ENCODE measurements at places on chromosomes 6 and 20. TPM values are rescaled to one million over a fixed set of nuclear protein-coding genes. Genes with fewer than 3 reads are reported as not detected.

Gene BACH2
- total RNA-seq = 74.7 TPM

Gene ACTL10
- 0.91 TPM for total RNA-seq

Gene ADGRB3
- total RNA-seq = not detected

GRCh38 chr6:157984686-157985225, 3.1 kb downstream of the SYNJ2 start:
- peaks cover 1% of the 10 kb centered on the region for H3K27me3 ChIP-seq
- peaks cover 3% of the 10 kb centered on the region for H3K36me3 ChIP-seq
- H3K4me1 ChIP-seq = peaks cover 54% of the 10 kb centered on the region
- DNase-seq = peak; percentile 43

DNA sequence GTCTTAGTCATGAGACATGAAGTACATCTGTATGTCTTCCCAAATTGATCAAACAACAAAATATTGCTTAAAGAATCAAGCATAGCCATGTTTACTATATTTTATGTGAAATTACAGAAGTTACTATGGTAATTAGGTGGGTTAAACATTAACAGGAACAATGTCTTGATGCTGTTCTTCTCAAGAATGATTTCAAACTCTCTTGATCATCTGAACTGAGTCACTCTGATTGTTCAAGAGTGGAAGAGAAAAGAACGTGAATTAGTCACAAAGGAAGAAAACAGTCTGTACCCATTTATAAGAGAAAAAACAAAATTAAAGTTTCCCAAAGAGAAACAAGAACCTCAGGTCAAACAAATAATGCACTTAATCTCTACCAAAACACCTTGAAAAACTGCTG, 62.2 kb upstream of the NUP153 start:
- peaks cover 12% of the 10 kb centered on the region for H3K27me3 ChIP-seq
- no peak for DNase-seq
- H3K27ac ChIP-seq = no peak overlapping the region
- H3K36me3 ChIP-seq = no peaks in the 10 kb centered on the region

DNA sequence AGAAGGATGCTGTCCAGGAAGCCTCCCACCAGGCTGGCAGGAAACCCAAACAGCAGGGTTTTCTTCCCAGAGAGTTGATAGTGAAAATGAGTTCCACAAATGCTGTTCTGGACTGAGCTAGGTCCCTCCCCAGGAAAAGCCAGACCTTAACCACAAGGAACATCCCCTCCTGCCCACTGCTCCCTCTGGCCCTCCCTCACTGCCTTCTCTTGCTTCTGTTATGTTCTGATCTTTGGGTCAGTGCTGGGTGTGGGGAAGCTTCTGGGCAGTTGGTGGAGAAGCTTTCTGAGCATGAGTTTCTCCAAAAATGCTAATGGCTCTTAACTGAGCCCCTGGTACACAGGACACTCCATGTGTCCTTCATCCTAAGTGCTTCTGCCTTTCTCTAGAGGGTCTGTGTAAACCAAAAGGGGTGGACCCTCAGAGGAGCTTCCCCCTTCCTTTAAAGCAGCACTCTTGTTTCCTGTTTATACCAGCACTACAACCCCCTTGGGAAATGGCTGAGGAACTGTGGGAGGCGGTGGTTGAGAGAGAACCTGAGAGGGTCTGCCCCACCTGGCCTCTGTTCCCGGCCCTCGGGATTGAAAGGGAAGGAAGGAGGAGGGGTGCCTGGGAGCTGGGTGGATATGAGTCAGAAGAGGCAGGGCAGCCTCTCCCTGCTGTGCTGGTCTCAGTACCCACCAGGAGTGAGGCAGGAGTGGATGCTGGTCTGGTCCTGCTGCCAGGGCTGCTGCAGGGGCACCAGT, 42.0 kb downstream of the CDS2 start:
- no peak overlapping the region for H3K4me3 ChIP-seq
- H3K27me3 ChIP-seq = no peaks in the 10 kb centered on the region
- peak overlapping the region; percentile 59 for H3K27ac ChIP-seq
- H3K36me3 ChIP-seq = peaks cover 2% of the 10 kb centered on the region

Measured in activated CD4-positive, alpha-beta T cell treated with anti-CD3 and anti-CD28 coated beads for 36 hours (primary cell).